ENCODE measurements at places on chromosomes 6 and 20.
A peak's percentile ranks its signal among the peaks of the same experiment; 100 is the strongest.

DNA sequence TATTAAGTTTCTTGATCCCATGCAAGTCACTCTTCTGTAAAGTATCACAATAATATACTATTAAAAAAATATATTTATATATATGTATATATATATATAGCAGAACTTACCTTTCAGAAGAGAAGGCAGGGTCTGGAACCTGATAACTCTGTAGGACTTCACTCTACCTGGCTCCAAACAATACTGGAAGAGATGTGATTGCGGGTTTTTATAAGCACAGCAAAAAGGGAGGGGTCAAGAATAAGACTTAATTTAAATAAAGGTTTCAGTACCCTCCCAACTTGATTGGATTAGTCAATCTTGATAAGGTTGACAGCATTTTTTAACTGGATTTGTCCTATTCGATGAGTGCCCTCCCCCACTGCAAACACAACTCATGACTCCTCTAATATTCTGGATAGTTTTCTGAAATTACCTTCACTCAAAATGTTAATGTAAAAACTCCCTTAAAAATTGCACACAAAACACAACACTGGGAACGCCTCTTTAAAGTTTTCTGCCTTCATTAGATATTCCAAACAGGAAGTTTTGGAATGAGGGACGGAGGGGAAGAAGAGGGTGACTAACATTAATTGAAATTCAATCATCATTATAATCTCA is 4.0 kb upstream of the ZNF217 start:
- no peak for DNase-seq

DNA sequence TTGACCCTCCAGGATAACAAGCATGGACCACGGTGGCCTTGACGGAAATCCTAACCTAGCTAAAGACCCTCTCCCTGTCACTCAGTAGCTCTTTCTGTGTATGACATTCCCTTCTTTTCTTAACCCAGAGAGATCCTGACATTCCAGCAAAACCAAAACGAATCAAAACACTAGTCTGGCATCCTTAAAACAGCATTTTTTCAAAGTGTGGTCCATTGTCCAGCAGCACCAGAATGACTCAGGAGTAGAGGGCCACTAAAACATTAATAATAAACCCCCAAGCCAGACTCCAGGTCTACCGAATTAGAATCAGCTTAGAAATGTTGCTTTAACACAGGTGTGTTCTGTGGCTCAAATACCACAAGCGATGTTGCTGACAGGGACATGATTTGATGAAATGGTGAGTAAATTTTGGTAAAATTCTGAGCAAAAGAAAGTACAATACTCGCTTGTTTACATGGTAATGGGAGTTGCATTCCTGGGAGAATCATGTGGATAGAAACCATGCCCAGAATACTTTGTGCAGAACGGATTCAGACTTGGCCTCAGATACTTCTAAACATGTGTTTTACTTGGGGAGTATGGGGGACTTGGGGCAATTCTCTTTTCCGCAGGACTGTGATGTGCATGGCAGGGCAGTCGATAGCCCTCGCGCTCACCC is 174.2 kb upstream of the KCNG1 start:
- DNase-seq: no peak

GRCh38 chr20:46995561-46996142 is 101.0 kb downstream of the EYA2 start:
- DNase-seq: no peak

- DNase-seq: peak; percentile 68
Measured at GRCh38 chr6:90284236-90285041, 12.2 kb downstream of the BACH2 start.

- DNase-seq: no peak
Measured at GRCh38 chr6:52540286-52540902, 36.5 kb downstream of the TRAM2 start.

- no peak for DNase-seq
Measured at GRCh38 chr20:57770852-57771720, 61.3 kb upstream of the PMEPA1 start.

- peak; percentile 3 for DNase-seq
Measured at GRCh38 chr6:77740380-77740779, 87.5 kb downstream of the MEI4 start.

GRCh38 chr6:28336284-28337120 is 554 bp upstream of the ZSCAN31 start:
- DNase-seq: no peak

DNA sequence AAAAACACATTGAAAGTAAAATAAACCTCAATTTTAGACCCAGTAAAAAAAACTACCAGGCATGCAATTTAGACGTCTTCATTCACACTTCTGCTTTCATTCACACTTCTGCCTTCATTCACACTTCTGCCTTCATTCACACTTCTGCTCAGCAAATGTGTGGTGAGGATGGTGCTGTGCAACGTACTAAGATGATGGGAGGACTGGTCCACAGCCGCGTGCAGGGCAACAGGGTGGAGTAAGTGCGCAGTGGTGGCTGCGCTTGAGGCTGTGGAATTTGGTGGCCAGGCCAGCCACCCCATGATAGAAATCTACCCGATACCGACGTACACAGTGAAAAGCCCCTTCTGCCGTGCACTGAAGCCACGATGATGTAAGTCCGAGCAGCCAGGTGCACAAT is 114.3 kb upstream of the CD93 start:
- DNase-seq: no peak

- DNase-seq: no peak
Measured at GRCh38 chr6:26104457-26105108, 17.4 kb downstream of the HFE start.

GRCh38 chr20:42366626-42367025 is 748.4 kb upstream of the CHD6 start:
- no peak for DNase-seq

DNA sequence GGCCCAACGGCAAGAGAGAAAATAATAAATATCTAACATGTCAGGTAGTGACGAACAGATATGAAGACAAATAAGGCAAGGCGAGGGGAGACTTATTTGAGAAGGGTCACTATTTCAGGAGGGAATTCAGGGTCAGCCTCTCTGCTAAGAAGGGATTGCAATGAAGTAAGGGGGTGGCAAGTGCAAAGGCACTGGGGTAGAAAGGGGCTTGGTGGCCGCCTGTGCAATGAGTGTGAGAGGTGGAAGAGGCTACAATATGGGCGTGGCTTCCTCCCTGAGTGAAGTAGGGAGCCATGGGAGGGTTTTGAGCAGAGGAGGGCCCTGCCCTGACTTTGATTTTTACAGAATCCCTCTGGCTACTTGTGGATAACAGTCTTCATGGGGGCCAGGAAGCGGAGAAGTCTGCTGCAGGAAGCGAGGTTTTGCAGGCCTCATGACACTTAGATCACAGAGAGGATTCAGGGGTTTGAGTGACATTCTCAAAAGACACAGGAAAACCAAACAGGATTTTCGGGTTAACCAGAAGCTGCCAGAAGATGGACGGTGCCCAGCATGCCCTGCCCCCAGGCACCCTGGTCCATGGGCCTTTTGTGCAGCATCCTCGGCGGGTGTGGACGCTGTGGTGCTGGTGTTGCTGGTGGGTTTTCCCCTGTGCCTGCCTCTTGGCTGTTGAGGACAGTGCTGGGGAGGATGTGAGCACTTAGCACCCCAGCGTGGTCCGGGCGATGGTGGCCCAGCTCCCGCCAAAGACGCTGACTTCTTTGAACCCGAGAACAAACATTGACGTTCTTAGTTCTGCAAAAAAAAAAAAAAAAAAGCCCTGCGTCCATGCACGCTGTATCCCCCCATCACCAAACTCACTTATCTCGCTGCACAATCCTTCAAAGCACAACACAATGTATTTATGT is 124.2 kb upstream of the PTPN1 start:
- DNase-seq: no peak

DNA sequence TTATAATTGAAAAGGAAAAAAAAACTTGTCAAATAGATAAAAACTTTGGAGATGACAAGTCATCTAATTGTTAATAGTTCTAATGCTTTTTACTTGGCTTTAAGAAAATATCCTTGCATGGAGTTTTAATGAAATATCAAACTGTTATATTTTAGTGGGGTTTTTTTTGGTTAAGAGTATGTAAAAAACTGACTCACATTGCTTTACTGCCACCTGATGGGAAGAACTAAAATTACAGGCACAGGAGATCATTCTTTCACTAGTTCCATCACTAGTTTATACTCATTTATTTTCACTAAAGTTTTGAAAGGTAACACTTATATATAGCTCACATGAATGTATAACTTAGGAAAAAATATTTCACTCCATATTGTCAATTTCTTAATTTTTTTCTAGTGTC is 309.1 kb downstream of the LMBRD1 start:
- DNase-seq: no peak

DNA sequence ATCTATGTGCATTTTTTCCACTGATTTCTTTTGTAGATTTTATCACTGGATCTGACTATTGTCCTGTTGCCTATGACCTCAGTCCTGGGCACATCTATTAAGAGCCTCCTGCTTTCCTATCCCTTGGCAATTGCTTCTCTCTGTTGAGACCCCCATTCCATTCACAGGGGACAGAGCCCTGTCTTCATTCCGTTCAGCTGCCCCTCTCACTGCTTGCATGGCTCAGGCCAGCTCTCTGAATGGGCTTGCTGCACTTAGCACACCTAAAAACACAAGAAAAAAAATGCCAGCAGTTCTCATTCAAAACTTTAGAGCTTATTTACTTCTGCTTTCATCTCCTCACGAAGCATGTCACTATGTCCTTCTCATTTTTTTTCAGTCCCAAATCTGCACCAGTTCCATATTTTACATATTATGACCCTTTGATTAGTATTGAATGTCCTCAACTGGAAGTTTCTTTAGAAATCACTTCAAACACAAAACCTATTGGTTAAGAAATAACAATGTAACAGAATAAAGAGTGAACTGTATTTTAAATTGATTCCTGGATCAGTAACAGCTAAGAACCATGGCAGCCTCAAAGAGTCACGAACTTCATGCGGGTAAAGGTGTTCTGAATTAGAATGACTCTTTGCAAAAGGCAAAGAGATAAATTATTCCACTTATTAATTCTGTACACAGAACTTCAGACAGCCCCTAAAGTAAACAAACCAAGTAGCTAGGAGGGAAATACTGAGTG is 616.5 kb downstream of the C6orf118 start:
- no peak for DNase-seq

- no peak for DNase-seq
Measured at GRCh38 chr6:82651845-82652335, 288.3 kb downstream of the TPBG start.

DNA sequence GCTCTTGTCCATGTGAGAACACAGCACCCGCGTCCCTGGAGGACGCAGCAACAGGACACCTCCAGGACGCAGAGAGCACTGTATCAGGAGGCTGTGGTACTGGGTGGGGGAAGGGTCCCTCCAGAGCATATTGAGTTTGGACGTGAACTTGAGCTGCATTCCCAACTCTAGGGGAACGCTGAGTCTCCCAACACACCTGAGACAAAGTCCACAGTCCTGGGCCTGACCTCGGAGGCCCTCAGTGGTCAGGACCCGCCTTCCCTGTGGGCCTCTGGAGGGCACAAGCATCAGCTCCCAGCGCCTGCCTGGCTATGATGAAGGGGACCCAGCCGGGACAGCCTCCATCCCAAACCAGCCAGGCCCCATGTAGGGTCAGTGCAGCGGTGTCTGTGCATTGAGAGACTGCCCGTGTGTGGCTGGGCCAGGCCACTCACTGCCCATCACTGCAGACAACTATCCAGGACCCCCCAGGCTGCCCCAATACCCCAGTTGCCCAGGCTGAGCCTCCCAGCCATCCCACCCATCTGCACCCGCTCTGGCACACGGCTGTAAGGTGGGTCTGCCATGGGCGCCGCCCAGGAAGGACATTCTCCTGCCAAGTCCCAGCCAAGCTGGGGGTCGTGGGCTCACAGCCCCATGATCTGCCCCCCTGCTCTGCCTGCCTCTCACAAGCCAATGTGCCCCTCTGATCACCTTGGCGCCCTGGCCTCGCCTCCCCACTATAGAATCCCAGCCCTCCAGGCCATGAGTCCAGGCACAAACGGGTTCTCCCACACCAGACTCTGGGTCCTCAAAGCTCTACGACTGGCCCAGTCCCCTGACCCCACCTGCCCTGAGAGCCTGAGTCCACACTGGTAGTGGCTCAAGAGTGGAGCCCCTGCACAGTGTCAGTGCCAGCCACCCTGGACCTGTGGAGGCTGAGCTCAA is 115.7 kb downstream of the TAF4 start:
- DNase-seq: no peak

DNA sequence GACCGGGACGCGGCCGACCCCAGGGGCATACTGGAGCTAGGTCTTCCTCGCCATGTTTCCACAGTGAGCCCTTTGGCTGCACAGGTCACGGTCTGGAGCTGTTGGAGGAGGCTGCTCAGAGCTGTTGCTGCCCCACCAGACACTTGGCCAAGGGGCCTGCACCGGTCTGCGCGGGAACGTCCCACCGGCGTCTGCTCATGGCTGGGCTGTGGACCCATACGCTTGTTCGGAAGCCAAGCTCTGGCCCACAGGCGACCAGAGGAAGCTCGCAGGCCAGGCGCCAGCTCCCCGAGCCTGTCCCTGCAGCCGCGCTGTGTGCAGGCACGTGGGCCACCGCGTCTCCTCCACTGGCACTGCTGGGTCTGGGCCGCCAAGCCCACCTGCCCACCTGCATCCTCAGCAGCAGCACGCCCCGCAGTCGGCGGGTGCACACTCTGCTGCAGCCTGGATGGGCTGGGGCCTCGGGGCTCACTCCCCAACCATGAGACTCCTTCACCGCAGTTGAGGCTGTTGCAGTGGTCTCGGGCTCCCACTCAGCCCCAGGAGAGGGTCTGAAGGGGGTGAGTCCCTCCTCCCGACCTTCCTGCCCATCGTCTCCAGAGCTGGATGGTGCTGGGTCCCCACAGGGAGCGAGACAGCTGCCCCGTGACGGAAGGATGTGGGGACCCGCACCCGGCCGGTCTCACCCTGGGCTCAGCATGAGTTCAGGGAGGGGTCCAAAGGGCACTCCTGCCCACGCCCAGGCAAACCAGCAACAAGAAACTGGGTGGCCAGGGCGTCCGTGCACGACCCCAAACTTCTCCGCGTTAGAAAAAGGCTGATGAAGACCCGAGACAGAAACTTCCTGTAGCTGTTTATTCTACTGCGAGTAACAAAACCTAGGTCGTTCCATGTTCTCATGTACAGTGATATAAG is 15.5 kb upstream of the TCFL5 start:
- DNase-seq: no peak

DNA sequence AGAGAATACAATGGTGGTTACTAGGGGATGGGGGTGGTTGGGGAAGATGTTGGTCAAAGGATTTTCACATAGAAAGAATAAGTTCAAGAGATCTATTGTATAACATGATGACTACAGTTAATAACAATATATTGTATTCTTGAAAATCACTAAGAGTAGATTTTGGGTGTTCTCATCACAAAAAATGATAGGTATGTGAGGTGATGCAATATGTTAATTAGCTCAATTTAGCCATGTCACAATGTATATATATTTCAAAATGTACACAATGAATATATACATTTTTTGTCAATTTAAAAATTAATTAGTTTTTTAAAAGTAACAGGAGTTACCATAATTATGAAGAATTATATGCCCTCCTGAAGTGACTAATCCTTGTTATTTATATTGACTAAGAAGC is 22.3 kb downstream of the ZNF133 start:
- no peak for DNase-seq

DNA sequence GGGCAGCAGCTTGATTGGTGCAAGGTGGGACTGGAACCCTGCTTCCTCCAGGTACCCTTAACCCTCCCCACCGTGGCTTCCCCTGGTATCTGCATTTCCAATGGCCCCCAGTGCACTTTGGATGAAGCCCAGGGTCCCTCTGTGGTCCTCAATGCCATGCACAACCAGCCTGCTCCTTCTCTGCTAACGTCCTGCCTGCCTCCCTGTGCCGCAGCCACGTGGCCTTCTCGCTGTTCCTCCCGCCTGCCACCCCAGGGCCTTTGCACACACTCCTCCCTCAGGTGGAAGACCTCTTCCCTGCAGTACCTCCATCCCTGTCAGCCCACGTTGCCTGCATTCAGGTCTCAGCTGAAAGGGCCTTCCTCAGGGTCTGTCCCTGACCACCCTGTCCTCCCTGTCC is 101.6 kb downstream of the BMP7 start:
- DNase-seq: no peak

GRCh38 chr6:20098267-20098876 is 113.9 kb downstream of the MBOAT1 start:
- no peak for DNase-seq
